CD4-positive, alpha-beta T cell treated with Interleukin-17A for 4 hours (primary cell): ENCODE measurements at places on chromosomes 2 and 18.
A peak's percentile ranks its signal among the peaks of the same experiment; 100 is the strongest.

- no peak for DNase-seq
These were observed 319.9 kb downstream of the DYSF start for GRCh38 chr2:71773218-71773617.

DNA sequence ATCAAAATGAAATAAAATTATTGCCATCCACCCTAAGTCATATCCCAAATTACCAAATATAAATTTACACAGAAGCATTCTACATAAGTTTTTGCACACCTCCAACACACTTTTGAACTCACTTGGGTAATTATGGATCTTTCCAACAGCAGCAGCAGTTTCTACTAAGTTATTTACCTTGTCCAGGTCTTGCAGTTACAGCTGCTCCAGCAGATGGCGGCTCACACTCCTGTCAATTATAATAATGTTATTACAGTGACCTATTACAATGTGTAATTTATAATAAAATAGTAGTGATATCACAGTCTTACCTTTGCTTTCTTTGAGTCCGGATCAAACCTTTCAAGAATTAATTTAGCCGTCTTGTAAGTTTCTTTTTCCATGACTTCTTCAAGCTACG, 37.9 kb downstream of the LNPK start:
- no peak for DNase-seq

- DNase-seq = no peak
These were observed 53.4 kb downstream of the SDC1 start for GRCh38 chr2:20171445-20171977.

DNA sequence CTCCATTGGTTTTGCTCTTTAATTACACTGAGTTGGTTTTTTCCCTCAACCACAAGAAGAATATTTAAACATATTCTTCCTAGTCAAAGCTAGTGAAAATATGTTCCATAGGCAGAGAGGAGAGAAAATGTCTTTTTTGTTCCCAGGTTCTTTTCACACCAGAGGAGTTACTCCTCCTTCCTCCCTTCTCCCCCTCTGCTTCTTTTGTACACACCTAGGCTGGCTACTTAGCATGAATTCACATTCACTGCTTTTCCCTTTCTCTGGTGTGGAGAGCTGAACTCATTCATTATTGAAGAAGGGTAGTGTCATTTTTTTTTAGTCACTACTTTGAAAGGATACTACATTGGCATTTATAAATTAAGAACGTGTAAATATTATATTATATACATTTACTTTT, 56.6 kb upstream of the UGP2 start:
- DNase-seq = no peak

DNA sequence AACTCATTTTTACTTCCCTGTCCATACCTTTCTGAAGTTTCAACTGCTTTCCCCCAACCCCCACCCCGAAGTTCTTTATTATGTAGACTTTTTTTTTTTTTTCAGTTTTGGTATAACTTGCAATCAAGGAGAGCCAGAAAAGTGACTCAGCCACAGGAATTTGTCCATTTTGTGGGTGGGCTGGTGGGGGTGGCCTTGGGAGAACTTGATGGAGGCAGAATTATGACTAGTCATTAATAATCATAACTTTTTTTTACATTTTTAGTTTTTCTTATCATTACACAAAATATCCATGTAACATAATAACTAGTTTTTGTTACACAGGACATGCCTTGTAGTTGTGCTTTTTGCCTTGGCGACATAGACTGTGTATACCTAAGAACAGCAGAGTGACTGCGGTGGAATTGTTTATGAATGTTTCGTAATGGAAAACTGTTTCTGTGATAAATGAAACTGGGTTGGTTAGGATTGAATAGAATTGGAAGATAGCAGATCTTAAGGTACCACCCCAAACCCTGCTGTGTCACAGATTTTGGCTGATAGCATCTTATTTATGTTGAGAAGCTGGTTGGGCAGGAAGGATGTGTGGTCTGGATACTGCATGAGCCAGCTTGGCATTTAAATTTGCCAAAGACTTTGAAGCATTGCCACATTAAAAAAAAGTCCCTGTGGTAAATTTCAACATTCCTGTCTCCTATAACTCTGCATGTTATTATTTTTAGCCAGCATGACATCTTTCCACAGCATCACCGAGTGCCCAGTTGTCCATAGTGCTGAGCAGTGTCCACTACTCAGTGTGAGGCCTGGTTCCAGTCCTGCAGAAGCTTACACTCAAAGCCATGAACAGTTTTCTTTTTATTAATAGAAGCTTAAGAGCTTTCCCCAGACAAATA, 30.7 kb downstream of the LYPD6B start:
- DNase-seq = peak; percentile 12

- DNase-seq = no peak
These were observed 288.6 kb downstream of the MYCN start for GRCh38 chr2:16228951-16229350.

GRCh38 chr2:149098701-149099100, 60.2 kb downstream of the LYPD6B start:
- DNase-seq = no peak
